NCI-H2081 treated with DMSO at 0.1 percent for 48 hours (cell line): ENCODE measurements at places on chromosomes 6 and 20.

- DNase-seq, result no peak
These were observed 94.4 kb downstream of the SAMD3 start for GRCh38 chr6:130128326-130128725.

DNA sequence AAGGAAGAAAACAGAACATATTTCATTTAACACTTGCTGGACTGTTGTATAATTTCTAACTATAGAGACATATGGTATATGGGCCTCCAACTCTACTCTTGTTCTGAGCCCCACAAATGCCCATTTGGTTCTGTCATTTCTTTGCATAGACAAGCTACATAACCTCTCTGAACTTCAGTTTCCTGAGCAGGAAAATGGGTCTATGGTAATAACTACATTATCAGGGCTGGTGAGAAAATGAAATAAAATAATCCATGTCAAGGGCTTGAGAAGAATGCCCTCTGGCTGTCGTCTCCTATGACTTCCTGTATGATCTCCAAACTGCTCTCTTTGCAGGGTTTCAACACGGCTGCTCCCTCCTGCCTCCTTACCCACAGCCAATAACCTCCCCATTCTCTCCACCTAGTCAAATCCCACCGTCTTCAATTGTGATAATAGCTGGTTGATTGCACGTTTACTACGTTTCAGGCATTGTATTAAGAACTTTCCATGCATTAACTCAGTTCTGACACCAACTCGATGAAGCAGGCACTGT, 12.0 kb downstream of the ZCCHC3 start:
- DNase-seq, result no peak

- DNase-seq, result no peak
These were observed 21.8 kb downstream of the CASS4 start for GRCh38 chr20:56433880-56434255.

GRCh38 chr20:8933381-8933807, 135.5 kb upstream of the PLCB4 start:
- DNase-seq, result no peak

DNA sequence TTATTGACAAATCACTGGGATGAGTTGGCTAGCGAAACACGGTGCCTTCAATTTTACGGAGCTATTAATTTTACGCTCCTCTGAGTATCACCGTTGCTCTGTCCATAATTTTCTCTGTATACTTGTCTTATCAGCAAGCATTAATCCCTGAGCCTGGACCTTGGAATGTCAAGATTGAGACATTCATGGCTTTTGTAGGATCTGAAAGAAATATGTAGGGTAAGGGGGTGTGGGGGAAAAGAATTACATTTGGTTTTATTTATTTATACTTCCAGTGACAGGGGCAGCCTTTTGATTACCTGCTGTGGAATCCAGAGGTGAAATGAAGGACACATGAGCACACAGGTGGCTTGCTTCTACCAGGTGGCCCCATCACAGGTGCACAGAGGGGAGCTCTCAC, 46.6 kb downstream of the DTD1 start:
- no peak for DNase-seq

DNA sequence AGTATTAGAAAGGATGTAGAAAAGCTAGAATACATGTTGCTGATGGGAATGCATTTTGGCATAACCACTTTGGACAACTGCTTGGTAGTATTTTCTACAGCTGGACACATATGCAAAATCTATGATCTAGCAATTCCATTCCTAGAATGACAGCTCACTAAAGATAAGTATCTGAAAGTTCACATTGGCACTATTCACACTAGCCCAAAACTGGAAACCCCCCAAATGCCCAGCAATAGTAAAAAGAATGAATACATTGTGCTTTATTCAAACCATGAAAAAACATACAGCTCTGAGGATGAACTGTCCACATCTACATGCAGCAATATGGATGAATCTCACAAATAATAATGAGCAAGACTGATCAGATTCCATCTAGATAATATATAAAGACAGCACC, 79.0 kb downstream of the PPP1R3G start:
- DNase-seq, result no peak

GRCh38 chr20:1322511-1323245, 6.3 kb downstream of the SDCBP2 start:
- no peak for DNase-seq

- DNase-seq, result no peak
These were observed 94.8 kb upstream of the NHSL1 start for GRCh38 chr6:138593909-138594757.

DNA sequence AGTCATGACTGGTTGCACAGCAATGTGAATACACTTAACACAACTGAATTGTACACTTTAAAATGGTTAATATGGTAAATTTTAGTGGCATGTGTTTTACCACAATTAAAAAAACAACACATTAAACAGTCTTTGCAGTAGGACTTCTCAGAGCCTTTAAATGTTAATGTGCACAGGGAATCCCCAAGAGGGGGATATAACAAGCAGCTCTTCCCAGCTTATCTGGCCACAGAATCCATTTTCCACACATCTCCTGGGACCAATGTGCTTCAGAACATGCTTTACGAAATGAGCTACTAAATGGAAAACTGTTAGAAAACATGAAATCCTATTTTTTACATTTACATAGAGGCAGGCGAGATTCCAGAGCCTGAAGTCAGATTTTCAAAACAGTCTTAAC, 44.4 kb downstream of the FYN start:
- no peak for DNase-seq

GRCh38 chr20:51695574-51696303, 72.5 kb downstream of the ATP9A start:
- no peak for DNase-seq

GRCh38 chr20:19970256-19970765, 46.9 kb upstream of the NAA20 start:
- no peak for DNase-seq

DNA sequence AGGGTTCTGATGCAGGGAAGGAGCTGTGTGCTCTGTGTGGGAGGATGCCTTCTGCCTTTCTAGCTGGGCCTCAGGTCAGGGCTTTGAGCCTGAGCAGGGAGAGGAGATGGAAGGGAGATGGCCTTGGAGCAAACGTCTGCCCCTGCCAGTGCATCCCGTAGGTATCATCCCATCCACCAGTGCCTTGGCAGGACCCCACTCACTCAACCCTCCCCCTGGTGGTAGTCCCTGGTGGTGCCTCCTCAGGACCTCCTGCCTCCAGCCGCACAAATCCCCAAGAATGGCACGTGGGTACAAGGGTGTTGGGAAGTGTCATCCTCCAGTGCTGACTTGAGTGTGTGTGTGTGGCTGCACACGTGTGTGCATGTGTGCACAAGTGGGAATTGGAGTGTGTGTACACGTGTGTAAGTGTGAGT, 23.1 kb upstream of the MICB start:
- DNase-seq, result no peak

- DNase-seq, result no peak
These were observed 912 bp downstream of the SNRNP48 start for GRCh38 chr6:7590918-7591302.

DNA sequence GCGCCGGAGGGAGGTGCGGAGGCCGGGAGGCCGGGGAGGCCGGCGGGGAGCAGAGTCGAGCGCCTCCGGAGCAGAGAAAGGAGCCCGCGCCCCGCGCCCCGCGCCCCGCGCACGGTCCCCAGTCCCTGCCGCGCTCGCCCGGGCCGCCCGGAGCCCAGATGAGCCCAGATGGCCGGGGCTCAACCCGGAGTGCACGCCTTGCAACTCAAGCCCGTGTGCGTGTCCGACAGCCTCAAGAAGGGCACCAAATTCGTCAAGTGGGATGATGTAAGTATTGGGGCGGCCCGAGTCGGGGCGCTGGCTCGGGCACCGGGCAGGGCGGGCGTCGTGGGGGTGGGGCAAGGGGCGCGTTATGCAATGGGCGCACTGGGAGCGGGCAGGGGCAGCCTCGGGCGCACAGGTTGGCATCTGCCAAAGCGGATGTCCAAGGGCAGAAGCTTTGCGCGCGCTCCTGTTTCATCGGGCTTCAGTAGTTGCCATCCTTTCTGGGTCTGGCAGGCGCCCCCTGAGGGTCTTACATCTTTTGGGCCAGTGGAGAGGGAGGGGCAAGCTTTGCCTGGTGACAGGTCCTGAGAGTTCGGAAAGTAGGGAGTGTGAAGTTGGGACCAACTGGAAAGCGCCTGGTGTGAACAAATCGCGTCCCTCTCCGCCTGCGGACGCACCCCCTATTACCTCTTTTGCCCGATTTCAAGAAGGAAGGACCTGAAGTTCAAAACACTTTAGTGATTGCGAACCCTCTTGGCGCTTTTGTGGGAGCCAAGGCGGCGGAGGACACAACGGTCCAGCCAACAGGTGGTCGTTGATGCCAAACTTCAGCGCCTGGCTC, 631 bp downstream of the PLCB1 start:
- no peak for DNase-seq

DNA sequence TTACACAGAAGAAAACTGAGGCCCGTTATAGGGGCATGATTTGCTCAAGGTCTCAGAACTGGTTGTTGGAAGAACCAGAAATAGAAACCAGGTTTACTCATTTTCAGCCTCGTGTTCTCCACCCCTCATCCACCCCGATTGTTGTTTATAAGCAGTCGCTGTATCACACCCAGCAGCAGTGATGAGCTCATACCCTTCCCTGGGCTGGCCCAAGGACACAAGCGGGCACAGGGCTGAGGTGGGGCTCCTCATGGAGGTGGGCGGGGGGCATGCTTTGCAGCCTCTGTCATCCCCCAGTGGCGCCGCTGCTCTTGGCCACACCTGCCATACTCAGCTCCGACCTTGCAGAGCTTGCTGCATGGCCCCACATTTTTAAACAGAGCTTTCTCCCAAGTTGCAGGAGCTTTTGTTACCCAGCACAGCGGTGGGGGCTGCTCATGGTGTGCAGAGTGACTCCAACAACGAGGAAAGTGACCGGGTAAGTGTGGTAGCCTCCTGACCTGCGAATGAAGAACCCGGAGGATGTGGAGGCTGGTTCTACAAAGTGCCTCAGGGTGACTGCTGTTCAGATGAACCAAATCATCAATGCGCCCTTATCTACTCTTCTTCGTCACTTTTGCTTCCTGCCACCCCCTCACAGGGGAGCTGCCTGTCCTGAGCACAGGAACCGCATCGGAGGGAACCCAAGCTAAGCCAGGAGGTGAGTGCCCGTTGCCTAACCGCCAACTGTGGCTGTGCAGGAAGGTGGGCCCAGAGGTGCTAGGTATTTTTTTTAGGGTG, 43.6 kb upstream of the NKX2-2 start:
- no peak for DNase-seq

DNA sequence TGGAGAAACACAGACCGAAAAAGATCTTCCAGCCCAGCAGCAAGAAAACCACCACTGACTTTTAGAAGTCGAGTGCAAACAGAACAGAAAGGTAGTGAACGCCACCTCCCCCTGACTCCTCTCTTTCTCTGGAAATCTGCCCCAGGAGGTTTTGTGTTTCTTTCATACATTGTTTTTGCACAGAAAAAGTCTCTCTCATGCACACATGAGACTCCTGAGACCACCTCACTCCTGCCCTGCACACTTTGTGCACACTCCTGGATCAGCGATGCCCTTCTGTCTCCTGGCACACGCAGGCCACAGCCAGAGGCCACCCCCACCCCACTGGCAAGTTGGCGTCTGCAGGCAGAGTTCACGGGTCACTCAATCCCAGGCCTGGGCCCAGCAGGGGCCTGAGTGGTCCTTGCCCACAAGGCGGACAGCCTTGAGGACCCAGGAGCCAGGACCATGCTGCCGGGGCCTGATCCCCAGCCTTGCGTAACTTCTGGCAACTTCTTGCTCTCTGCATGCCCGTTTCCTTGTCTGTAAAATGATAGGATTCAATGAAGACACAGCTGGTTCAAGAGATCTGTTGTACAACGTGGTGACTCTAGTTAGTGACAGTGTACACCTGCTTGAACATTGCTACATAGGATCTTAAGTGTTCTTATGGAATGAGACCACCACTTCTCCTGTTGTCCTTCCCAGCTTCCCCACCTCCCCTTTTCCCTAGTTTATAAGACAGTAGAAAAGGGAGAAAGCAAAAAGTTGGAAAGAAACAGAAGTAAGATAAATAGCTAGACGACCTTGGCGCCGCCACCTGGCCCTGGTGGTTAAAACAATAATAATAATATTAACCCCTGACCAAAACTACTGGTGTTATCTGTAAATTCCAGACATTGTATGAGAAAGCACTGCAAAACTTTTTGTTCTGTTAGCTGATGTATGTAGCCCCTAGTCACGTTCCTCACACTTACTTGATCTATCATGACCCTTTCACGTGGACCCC, 30.2 kb upstream of the CST7 start:
- no peak for DNase-seq

DNA sequence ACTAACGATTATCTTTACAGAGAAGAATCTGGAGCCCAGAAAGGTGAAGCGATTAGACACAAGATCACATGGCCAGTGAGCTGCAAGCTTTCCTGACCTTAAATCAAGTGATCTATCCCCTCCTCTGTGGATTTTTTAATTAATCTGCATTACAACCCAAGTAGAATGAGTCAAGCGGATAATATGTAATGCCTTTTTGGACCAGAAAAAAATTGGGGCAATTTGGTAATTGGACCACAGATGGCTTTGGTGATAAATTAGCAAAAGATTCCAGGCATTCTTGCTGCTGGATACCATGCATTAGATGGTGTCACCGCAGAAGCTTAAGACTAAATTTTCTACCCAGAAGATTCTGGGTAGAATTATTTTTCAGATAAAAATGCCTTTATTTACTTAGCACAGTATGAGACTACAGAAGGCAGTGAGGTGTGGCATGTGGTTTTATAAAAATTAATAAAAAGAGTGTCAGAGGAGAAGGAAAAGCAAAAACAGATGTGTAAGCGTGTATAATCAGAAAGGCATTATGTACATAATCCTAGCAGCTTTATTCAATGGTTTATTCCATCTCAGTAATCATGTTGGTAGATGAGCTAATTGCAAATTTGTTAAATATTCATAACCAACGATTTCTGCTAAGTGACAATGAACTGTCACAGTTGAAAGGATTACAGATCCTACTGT, 53.9 kb upstream of the PCSK2 start:
- DNase-seq, result no peak

DNA sequence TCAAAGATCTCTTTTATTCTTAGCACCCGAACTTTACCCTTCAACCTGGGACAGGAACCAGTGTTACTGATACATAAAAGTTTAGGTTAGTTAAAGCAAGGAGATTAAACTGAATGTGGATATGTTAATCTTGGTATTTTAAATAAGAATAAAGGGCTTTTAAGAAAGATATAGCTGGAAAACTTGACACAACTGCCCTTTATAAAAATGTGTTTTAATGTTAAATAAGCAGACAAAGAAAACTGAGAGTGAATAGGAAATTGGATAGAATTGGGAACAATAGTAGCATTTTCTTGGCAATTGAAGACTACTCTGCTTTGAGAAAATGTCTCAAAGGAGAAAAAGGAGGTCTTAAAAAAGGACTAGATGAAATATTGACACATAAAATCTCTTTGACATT, 45.9 kb upstream of the CRISP1 start:
- no peak for DNase-seq

GRCh38 chr6:145743332-145743731, 8.0 kb upstream of the EPM2A start:
- DNase-seq, result no peak

- no peak for DNase-seq
These were observed 131.8 kb upstream of the SRSF6 start for GRCh38 chr20:43325926-43326325.

DNA sequence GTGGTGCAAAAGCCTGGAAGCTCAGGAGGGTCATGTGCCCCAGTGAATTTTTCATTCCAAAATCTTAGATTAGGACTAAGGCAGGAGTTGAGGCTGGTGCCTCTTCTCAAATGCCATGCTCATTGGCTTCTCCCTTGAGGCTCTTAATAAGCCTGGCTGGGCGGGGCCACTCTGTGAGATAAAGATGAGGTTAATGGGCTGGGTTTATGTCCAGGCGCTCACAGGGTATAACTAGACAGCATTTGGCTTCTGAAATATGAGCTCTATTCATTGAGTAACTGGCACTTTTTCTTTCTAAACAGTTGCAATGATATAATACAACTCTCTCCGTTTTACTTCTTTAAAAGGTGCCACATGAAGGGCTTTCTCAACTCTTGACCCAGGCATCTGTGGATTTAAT, 156.3 kb downstream of the SCML4 start:
- DNase-seq, result no peak
